ENCODE measurements at places on chromosomes 6 and 20. TPM values are rescaled to one million over a fixed set of nuclear protein-coding genes. Genes with fewer than 3 reads are reported as not detected.

- DNase-seq = no peak
Measured at GRCh38 chr6:131758920-131759319, 48.1 kb upstream of the CTAGE9 start.

DNA sequence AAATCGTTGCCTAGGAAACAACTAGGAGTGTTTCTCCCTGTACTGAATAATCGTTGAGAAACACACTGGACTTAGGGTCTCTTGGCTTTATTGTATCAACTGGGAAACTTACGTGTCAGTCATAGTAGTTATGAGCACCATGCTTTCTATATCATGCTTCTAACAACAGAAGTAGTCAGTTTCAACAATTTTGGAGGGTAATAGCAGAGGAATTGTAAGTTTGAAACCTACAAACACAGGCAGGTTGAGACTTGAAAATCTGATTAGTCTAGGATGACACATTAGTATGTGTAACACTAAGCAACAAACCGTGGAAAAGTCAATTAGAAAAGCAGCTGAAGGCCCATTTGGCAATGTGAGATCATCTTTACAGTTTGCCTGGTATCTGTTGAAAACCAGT, 43.9 kb upstream of the FABP7 start:
- no peak for DNase-seq

SLC22A2 gene
- total RNA-seq = not detected

DNA sequence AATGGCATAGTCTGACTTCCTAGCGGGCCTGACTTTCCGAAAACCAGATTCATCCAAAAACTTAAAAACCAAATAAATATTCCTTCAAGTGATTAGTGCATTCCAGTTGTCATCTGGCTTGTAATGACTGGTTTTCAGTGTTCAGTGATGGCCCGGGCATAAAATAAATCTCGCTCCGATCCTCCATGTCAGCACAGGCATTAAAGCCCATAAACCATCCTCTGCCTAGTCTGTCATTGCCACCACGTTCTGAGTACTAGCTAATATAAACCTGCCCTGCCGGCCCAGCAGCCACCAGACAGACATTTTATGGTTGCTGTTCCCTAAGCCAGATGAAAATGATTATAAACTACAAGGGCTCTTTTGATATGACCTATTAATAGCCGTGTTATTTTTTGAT, 232.3 kb upstream of the GMDS start:
- DNase-seq = no peak

GRCh38 chr6:165184192-165184979, 125.0 kb downstream of the C6orf118 start:
- DNase-seq = no peak

- DNase-seq = peak; percentile 46
Measured at GRCh38 chr20:3011752-3012151, 31.7 kb upstream of the GNRH2 start.

- no peak for DNase-seq
Measured at GRCh38 chr6:16163066-16163465, 34.2 kb downstream of the MYLIP start.

Measured in CD4-positive, CD25-positive, alpha-beta regulatory T cell (primary cell).